RPMI7951 (cell line): ENCODE measurements at places on chromosomes 13 and 19.

DNA sequence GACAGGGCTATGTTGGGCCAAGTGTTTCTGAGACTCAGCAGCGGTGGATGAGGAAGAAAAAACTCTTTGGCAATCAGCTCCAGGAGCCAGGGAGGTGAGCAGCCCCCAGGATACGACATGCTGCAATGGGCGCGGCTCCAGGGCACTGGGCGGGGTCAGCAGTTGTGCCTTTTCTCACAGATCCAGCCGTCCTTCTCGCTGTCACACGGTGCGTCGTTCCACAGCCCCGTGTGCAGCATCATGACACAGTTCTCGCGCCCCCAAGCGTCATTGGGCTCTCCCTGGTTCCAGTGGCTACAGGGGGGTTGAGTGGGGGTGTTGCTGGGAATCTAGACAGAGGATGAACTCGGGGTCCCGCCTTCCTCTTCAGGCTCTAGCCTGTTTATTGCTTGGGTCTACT is 2.7 kb downstream of the CLEC4G start:
- DNase-seq: no peak

GRCh38 chr19:53057904-53058580 is 13.5 kb downstream of the ERVV-2 start:
- no peak for DNase-seq

GRCh38 chr13:23979361-23980159 is 82.3 kb upstream of the C1QTNF9B start:
- DNase-seq: peak; percentile 80

GRCh38 chr13:30119476-30119875 is 187.9 kb downstream of the KATNAL1 start:
- DNase-seq: peak; percentile 96

GRCh38 chr13:39374741-39375189 is 228.2 kb downstream of the LHFPL6 start:
- peak; percentile 4 for DNase-seq

DNA sequence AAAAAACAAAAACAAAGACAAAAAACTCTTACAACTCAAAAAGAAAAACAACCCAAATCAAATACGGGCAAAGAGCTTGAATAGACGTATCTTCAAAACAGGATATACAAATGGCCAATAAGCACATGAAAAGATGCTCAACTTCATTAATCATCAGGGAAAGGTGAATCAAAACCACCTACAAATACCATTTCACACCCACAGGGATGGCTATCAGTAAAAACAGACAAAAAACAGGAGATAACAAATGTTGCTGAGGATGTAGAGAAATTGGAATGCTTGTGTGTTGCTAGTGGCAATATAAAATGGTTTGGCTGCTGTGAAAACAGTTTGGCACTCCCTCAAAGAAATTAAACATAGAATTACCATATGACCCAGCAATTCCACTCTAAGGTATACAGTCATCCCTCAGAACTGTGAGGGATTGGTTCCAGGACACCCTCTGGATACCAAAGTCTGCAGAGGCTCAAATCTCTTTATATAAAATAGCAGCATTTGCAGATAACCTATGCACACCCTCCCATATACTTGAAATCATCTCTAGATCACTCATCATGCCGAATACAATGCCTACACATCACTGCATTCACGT is 29.7 kb downstream of the MLLT1 start:
- DNase-seq: peak; percentile 60

- DNase-seq: no peak
Measured at GRCh38 chr13:113431171-113431570, 22.1 kb downstream of the ADPRHL1 start.

DNA sequence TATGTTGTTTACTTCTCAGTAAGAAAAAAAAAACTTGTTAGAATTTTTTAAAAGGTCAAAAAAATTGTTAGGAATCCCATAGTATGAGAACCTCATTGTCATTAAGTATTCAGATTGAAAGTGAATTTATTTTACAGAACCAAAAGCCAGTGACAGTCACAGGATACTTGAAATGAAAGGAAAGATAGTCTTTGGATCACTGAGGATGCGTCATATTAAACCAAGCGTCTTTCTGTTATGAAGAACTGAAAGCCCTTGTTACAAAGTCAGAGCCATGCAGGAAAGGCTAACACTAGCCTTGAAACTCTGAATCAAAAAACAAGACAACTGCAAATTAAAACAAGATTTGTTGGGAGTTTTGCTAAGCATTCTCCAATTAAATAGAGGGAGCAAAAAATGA is 1348.0 kb upstream of the SLC10A2 start:
- no peak for DNase-seq

DNA sequence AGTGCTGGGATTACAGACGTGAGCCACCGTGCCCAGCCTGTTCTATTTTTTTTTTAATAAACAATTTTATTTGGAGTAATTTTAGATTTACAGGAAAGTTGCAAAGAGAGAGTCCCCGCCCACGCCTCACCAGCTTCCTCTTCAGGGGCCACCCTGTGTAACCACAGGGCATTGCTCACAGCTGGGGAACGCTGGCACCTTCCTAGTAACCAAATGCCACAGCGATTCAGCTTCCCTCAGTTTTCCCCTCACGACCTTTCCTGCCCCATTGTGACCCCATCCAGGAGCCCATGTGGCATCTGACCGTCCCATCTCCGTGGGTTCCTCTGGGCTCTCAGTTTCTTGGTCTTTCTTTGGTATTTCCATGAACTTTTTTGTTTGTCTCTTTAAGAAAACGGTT is 83.9 kb downstream of the GNG7 start:
- peak; percentile 75 for DNase-seq

DNA sequence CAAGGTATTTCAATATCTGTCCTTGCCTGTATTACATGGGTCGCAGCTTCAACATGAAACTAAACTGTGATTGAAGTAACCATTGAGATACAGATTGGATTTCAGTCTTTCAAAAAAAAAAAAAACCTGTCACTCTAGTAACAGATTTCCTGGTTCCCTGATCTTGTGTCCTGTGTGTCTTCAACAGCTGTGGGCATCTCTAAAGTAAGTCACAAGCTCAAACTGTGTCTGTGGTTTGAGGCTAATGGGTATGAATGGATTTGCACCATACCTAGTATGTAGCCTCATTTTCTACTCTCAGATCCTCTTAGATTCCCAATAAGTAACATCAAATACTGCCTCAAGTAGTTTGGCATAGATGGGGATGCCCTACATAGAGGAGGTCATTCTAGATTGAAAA is 300.1 kb downstream of the COG6 start:
- no peak for DNase-seq

DNA sequence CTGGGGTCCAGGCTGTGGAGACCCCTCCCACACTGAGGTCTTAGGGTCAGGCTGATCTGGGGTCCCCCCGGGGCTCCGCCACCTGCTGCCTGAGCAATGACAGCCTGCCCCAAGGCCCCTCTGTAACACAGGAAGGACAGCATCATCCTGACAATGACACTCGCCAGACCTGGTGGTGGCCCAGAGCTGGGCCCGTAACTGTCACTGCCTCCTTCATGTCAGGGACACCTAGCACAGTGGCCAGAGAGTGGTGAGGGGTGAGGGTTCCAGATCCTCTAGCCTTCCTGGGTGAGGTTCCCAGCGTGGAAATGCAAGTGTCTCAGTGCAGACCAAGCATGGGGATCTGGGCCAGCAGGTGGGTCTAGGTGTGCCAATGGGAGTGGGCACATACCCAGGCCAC is 27.8 kb downstream of the OPA3 start:
- no peak for DNase-seq

- peak; percentile 6 for DNase-seq
Measured at GRCh38 chr13:64154514-64154913, 2738.9 kb upstream of the PCDH20 start.

GRCh38 chr19:39983695-39984300 is 12.8 kb downstream of the PSMC4 start:
- no peak for DNase-seq

DNA sequence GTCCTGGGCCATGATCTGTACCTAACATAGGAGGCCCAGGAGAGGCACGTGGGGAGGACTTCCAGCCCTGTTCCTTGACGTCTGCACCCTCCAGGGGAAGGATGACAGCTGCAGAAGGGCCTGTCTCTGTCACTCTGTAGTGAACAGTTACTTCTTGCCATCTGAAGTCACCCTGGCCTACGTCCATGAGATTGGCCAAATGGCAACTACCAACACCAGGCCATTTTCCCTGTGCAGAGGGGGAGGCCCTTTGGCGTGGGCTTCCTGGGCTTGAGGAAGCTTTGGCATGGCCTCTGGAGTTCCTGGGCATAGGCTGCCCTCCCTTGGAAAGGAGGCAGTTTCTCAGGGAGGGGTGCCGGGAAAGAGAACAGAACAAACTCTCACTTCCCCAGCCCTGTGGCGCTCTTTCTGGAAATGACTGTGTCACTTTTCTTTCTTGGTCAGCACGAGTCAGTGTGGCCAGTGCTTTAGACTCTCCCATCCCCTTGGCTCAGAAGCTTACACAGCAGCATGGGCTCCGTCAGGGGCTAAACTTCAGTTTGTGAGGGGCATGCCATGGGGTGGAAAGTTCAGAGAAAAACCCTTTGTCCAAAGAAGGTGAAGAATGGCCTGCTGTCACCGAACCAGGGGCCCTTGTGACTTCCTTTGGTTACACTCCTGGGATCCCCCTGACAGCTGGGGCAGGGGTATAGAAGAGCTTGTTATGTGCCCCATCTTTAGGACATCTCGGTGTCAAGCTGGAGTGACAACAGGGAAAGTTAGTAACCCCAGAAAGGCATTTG is 5.3 kb downstream of the CARM1 start:
- DNase-seq: no peak

DNA sequence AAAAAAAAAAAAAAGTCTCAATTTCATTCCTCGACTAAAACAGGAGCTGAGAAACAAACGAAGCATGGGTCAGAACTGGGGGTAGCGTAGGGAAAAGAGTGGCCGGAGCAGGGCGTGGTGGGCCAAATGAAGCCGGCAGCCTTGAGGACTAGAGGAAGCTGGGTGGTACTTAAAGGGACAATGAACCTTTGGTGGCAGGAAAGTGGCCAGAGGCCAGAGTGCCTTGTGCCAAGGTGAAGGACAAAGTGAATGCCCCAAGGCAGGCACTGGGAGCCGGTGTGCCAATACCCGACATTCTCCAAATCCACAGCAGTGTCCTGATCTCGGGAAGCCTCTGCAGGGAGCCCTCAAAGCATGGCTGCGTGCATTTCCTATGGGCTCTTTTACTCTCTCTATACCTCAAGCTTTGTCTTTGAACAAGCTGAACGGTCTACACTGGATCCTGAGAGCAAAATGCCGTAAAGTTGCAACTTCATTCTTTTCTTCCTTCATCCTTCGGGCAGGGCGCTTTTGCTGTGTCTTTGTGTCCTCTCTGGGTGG is 195.0 kb upstream of the KL start:
- DNase-seq: no peak

GRCh38 chr19:47141695-47142094 is 11.1 kb downstream of the SAE1 start:
- DNase-seq: no peak

GRCh38 chr19:48290401-48290770 is 20.5 kb downstream of the ZNF114 start:
- DNase-seq: peak; percentile 33

GRCh38 chr13:75704194-75704926 is 68.2 kb downstream of the LMO7 start:
- DNase-seq: peak; percentile 31

GRCh38 chr19:17965370-17966128 is 1.4 kb upstream of the KCNN1 start:
- DNase-seq: no peak

DNA sequence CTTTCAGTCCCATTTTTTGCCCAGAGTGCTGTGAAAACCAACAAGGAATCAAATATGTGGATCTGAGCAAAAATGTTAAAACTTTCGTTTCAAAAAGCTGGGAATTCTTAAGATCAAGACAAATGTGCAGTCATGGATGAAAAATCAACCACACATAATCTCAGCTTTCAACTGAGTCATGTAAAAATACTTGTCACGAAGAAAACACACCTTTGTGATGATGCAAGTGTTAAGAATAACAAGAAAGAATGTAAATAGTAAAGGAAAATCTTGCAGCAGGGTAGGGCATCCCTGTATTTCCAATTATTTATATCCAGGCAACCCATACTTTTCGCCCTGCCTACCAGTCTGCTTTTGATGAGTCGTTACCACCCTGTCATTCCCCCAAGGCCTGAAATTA is 27.4 kb upstream of the DCLK1 start:
- no peak for DNase-seq

GRCh38 chr13:103516015-103516795 is 450.0 kb upstream of the SLC10A2 start:
- no peak for DNase-seq

GRCh38 chr13:18944501-18945068 is 237.0 kb downstream of the TUBA3C start:
- no peak for DNase-seq

DNA sequence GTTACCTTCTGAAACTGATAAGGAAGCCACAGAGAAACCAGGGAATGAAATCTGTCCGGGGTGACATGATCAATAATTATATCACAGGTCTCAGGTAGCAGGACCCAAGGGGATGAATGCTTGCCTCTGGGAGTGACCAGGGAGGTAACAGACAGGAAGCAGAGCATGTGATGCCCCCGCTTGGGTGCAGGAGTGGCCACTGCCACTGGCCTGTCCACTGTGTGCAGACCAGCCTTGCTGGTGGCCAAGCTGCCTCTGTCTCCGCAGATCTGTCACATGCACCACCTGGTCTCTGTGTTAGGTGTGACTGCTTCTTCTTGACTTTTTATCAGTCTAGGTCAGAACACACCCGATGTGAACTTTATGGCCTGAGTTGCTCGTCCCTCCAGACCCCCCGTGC is 71.8 kb downstream of the PEPD start:
- no peak for DNase-seq

- DNase-seq: no peak
Measured at GRCh38 chr13:100581504-100581903, 7.1 kb downstream of the GGACT start.

DNA sequence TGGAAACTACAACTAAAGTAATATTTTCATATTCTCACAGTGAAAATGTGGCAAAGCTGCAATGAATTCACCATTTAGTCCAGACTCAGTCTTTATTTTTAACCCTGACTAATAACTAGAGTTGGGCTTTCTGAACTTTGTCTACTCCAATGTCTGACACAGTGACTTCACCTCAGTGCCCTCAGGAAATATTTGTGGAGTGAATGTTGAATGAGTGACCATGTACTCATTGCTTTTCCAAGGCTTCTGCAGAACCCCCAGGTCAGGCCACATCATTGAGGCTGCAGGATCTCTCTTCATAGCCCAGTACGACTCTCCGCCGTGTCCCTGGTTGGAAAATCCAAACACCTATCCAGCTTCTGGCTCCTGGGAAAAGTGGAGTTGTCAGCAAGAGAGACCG is 1.8 kb downstream of the ZNF175 start:
- DNase-seq: peak; percentile 92

DNA sequence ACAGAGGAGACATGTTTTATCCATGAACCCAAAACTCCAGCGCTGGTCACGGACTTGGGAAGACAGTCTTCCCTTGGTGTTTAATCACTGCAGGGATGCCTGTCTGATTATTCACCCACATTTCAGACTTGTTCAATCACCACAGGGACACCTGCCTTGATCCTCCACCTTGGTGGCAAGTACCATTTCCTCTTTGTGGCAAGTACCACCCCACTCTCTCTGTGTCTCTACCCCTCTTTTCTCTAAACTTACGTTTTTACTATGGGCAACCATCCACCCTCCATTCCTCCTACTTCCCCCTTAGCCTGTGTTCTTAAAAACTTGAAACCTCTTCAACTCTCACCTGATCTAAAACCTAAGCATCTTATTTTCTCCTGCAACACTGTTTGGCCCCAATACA is 16.8 kb downstream of the ZNF83 start:
- DNase-seq: no peak
